ENCODE measurements at places on chromosomes 6 and 20.
A peak's percentile ranks its signal among the peaks of the same experiment; 100 is the strongest.

DNA sequence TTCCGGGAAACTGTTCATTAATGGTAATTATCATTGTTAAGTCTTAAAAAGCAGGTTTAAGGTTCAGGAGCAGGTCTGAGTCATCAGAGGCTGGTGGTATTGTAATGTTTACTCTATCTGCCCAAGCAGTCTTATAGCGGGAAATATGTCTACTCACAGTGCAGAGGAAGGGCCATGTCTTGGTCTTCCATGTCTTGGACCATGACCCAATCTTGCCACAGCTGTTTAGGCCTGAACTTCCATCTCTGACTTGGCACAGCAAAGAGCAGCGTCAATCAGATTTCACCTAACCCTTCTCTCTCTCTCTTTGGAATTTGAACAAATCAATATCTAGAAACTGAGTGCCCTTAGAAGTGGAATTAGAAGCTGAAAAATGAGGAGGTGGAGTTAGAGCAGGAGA, 25.8 kb downstream of the SLC2A12 start:
- no peak for DNase-seq

GRCh38 chr6:140105857-140106256, 731.4 kb upstream of the CITED2 start:
- DNase-seq = no peak

DNA sequence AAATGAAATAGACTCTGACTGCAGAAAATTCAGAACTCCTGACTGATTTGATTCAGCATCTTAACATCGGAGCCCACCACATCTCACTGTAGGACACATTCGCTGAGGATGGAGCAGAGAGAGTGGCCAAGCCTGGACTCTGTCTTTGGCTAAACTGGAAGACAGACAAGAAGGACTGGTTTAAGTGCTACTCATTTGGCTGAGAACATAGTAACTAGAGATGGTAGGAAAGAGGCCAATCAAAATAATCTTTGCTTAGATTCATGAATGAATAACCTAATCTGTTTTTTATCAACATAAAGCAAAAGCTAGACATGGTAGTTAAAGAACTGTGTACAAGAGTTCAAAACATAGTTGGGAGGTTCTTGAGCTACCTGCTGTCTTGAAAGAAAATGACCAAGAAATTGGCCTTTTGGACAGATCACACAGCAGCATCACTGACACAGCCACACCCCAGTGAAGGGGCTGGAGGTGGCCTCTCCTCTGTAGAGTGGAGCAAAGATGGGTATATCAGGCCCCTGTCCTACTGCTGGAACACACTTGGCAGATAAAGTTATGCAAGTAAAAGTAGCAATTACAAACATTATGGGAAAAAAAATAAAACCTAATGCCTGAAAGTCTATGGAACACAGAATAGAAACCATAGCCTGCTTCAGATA, 87.1 kb upstream of the NT5E start:
- no peak for DNase-seq

DNA sequence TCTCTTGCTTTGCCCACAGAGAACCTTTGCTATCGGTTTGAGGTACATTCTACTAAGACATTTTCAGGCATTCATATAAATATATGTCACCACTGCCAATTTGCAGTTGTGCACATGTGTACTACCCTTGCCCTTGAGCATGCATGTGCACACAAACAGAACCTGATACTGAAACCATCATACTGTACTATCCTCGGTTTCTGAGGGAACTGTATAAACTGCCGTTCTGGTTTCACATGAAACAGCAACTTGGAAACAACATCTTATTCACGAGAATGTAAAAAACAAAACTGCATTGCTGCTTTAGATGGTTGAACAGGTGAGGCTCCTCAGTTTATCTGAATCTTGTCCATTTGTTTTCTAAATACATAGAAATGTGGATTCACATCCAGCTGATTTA, 151.2 kb upstream of the TMEM170B start:
- DNase-seq = no peak

DNA sequence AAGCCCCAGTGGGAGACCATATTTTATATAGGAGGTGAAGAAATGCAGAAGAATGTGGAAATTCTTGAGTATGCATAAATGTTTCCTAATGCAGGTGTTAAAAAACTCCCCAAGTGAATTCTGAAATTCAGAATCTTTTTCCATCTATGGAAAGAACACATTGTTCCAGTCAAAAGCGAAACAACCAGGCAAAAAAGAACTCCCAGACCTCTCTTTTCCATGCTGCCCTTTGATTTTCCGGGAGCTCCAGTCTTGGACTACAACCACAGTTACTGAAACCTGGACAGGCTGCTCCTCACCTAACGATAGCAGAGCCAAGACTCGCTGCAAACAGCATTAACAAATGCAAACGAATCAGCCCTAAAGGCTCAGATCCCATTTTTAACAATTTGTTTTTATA, 108.7 kb upstream of the CNKSR3 start:
- DNase-seq = no peak

DNA sequence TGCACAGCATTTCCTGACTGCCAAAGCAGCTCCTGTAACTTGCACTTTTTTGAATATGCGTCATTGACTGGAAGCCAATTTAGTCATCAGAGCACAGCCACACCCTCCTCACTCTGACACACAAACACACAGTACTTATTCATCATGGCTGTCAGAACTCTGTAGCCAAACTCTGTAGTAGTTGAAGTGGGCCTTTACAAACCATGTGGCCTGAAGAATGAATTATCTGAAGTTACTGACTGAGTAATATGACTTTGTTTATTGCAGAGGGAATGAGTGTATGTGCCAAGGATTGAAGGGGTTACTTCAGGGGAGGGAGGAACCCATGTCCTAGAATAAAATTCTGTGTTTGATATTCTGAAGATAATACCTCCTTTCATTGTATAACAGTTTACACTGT, 102.7 kb downstream of the FIG4 start:
- no peak for DNase-seq

GRCh38 chr6:113363048-113363798, 493.9 kb upstream of the MARCKS start:
- no peak for DNase-seq

DNA sequence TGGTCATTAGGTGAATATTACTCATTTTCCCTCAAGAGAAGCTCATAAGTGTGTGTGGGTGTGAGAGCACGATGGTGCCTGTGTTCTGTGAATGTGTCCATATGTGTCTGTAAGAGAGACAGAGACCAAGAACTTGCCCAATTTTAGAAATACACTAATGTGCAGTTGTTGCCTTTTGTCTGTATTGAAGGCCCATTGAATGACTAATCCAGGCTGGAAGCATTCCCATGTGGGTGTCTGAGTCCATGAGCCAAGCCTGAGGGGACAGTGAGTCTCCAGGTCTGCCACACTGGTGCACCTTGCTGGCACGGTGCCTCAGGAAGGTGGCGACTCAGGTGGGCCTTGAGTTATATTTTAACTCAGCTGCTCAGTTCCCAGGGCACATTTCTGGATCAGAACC, 25.5 kb upstream of the ASXL1 start:
- no peak for DNase-seq

DNA sequence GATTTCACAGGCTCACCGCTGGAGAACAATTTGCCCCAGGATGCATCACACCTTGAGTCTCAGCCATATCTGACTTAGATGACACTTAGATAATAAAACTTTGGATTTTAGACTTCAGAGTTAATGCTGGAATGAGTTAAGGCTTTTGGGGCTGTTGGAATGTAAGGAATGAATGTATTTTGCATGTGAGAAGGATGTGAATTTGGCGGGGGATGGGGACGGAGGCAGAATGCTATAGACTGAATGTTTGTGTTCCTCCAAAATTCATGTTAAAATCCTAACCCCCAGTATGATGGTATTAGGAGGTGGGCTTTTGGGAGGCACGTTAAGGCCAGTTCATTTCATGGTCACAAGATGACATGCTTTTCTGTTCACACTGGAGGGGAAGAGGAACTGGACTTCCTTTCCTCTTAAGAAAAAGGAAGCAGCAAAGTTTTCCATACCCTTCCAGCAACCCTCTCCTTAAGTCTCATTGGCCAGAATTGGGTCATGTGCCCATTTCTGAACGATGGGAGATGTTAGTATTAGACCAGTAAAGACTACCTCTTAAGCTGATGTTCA, 5.8 kb upstream of the SRXN1 start:
- DNase-seq = no peak

GRCh38 chr6:169263374-169263773, 9.7 kb upstream of the THBS2 start:
- no peak for DNase-seq

- peak; percentile 47 for DNase-seq
Measured at GRCh38 chr6:35508027-35508426, 4.7 kb downstream of the TULP1 start.

DNA sequence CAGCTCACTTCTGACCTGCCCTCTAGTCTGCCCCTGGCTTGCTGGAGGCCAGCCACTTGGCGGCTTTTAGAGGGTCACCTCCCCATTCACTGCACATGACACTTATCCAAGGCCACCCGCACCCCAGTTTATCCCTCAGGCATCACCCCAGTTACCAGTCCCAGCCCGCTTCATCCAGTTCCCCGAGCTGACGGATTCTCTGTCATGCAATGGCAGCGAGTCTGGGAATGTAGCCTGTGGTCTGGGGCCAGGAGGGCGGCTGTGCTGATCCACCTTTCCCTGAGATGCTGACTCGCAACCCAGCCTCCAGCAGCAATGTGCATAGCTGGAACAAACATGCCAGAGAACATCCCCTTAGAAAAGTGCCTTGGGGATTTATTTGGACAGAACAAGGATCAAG, 25.8 kb downstream of the SYNDIG1 start:
- DNase-seq = no peak

- no peak for DNase-seq
Measured at GRCh38 chr20:7347409-7347808, 579.9 kb downstream of the BMP2 start.

- no peak for DNase-seq
Measured at GRCh38 chr6:120686492-120686891, 647.8 kb downstream of the TBC1D32 start.

Data from NCI-H510A (cell line).